Natural killer cell (primary cell): ENCODE measurements at places on chromosomes 11 and 22.

DNA sequence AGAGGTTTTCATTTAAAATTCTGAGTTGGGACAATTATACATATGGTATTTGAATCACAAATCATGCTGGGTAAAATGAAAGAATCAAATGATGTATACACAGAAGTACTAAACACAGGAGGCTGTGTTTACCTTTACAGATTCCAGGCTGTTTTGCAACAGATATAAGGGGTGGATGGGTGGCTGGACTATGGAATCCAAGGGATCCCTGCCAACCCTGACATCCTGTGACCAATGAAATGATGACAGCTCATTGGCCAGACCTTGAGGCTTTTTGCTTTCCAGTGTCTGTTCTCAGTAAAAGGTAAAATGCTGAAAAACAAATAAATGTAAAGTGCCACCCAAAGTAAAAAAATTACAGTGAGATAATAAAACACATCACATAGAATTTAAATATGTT lies 3.3 kb upstream of the DDI1 start:
- DNase-seq = no peak

DNA sequence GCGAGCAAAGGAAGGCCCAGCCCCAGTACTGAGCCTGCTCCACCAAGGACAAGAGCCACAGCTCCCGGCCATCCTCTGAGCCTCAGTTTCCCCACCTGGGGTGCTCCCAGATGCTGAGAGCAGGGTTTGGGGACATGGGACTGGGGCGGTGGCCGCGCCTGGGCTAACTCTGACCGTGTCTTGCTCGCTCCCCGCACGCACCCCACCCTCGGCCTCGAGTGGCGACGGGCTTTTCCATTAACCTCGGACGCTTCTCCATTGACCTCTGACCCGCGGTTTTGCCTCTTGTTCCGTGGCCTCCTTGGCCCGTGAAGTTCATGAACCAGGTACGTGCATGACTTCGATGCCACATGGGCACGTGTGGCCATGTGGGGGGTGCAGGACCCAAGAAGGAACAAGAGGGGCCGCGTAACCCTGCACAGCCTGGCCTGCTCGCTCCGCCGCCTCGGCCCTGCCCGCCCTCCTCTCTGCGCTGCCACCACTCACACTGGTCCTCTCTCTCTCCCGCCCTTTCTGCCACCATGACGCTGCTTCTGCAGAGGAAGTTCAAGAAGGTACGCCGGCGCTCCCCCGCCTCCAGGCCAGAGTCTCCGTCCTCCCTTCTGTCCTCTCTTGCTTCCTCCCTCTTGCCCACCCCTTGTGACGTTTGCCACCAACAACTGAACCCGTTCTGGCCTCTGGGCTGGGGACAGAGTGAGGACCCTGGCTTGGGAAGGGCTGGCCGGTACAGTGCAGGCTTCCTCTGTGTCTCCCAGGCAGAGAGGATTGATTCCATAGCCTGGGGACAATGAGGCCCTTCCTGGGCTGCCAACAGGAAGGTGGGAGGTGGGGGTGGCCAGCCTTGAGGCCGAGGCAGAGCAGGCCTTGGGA lies 6.9 kb downstream of the TNNT3 start:
- DNase-seq = no peak

DNA sequence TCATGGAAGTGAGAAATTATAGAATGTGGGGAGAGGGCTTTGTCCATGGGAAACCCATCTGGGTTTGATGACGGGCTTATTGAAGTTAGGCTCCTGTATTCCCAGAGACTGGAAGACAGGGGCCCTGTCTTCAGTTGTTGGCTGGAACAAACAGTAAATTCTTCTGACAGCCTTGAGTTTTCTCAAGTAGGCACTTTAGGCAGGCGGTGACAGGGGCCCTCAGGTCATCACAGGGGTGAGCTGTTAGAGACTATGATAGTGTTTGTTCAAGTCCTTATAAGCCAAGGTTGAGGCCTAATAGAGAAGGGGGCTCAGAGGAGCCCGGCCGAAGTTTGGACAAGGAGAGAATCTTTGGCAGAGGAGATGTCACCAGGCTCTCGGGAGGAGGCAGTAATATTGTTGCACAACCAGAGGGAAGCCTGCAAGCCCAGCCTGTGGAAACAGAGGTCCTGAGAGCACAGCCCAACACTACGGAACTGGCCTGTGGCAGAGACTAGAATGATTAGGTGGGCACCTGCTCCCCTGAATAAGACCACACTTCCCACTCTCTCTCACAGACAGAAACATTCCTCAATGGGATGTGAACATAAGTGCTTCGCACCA lies 20.2 kb upstream of the IL17RA start:
- no peak for DNase-seq

GRCh38 chr22:39525658-39525975 lies 5.3 kb downstream of the ATF4 start:
- no peak for DNase-seq

GRCh38 chr11:44777209-44778194 lies 50.7 kb downstream of the TSPAN18 start:
- DNase-seq = no peak

GRCh38 chr11:130192845-130193267 lies 33.3 kb downstream of the ST14 start:
- DNase-seq = no peak

- no peak for DNase-seq
Measured at GRCh38 chr11:129277198-129277843, 85.2 kb upstream of the ARHGAP32 start.

DNA sequence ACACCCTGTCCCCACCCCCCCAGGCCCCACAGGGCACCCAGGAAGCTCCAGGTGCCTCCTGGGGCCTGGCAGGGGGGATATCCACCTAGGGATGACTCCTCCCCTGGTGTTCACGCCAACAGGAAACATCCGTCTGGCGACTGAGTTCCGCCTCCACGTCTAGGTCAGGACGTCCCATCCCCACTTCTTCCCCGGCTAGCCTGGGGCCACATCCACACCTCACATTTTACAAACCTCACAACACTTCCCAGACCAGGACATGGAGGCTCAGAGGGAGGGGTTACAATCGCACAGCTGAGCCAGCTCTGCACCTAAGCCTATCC lies 21.0 kb downstream of the MAFF start:
- DNase-seq = no peak

DNA sequence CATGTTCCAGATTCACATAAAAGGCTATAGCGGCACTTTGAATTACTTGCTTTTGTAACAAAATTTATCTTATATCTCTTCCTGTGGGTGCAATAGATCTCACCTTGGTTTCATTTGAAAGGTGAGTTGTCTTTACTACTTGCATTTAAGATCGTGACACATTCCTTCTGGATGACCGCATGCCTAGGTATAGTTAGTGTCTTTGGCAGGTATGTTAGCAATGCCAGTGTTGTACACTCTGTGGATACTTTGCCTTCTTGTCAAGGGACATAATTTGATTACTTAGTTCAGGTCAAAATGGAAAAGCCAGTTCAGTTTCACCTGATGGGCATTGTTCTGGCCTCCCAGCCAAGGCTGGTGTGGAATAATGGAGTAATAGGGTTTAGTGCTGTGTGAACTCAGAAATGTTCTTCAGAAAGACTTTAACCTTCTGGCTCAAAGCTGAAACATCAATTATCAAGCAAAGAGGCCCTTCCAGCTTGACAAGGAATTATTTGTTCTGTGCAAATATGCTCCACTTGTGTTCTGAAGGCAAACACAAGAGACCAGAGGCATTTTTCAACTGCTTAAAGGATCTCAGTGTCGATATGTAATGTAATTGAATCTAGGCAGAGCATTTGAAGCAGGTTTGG lies 64.6 kb downstream of the AMOTL1 start:
- DNase-seq = no peak

GRCh38 chr22:36838119-36839030 lies 21.5 kb upstream of the PVALB start:
- DNase-seq = no peak

DNA sequence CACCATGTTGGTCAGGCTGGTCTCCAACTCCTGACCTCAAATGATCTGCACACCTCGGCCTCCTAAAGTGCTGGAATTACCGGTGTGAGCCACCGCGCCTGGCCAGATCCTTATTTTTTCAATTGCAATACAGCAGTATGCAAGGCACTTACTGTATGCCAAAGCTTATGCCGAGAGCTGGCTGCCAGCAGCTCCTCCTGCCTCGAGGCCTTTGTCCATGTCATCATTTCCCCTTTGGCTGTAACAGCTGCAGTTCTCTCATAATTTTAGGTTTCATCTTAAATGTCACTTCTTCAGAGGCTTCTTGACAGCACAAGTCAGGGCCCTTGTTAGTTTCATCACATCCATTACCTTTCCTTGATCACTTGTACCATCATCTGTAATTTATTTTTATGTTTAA lies 1.5 kb upstream of the SREBF2 start:
- no peak for DNase-seq

DNA sequence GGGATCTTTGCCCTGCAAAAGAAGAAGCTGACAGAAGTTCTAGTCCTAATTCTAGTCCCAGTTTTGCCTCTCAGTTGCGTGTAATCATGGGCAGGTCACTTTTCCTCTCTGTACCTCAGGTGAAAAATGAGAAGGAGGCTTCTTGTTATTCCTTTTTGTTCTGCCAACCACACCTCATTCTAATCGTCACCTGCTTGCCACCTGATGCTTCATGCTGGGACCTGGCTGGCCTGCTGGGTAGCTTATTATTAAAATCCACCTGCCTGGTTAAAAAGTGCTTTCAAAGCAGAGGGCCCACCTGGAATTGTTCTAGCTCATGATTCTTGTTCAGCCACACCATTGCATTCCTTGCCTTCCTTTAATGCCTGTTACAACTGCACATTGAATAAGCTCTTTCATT lies 8.4 kb upstream of the ALG8 start:
- no peak for DNase-seq

DNA sequence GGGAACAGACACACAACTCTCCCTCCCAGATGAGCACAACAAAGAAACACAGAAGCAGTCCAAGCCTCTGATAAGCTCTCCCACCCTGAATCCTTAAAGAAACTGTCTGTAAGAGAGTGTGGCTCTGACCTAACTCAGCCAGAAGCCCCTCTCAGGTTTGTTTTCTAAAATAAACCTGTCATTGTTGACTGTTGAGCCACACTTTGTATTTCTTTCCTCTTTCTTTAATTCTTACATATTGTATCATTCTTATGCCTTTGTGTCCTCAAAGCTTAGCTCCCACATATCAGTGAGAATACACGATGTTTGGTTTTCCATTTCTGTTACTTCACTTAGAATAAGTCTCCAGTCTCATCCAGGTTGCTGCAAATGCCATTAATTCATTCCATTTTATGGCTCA lies 7.8 kb upstream of the OR8D2 start:
- no peak for DNase-seq

DNA sequence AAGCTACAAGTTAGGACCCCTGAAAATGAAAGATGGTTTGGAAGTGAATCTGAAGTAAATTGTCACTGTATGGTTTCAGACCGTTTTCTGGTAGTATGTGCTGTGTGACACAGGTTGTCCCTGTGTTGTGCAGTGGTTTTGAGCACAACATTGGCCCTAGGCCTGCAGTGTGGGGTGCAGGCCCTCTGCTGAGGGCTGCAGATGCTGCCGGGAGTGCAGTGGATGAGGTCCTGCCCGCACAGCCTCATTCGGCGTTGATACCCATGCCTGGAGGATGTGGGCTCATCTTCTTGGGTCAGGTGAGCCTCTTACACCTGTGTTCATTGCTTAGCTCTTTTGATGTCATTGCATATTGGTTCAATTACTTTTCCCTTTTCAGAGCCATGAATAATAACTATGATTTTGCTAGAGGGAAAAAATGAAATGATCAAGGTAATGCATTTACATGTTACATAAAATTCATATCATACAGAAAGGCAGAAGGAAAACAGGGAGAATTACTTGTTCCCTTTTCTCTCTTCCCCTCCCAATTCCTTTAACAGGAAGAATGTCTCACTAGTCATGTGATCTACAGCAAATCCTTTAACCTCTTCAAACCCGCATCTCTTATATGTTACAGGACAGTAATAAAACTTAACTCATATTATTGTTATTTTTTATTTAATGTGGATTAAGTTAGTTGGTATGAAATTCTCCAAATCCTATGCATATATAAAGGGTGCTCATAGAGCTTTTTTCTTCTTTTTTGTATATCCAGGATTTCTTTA lies 48.7 kb downstream of the PTPRJ start:
- DNase-seq = no peak

- DNase-seq = no peak
Measured at GRCh38 chr11:108847298-108847990, 182.6 kb downstream of the DDX10 start.

GRCh38 chr11:118213201-118213600 lies 11.6 kb downstream of the JAML start:
- DNase-seq = no peak

DNA sequence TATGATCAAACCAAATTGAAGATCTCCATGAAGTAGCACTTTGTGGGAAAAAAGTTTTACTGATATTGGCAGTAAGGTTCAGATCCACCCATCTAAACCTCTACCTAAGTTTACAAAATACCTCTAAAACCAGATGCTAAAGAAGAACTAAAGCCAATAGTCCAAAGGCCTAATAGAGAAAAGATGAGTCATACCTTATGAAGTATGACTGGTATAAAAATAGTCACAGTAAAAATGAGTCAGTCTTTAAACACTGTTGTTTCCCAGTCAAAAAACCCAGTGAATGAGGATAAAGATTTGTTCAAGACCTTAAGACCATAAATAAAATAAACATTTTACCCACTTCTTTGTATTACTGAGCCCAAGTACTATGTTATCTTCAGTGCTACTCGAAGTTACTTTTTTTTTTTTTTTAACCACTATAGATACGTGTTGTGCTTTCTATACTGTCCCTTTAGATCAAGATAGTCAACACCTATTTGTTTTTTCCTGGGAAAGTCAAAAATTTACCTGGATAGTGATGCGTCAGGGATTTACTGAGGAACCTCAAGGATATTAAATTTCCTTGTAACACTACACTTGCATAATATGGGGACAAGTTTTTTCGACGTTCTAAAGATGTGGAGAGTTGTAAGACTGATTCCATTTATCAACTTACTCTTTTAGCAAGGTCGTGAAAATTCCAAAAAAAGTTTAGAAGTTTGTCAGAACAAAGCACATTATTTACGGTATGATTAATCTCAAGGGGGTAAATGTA lies 87.3 kb downstream of the CCDC73 start:
- no peak for DNase-seq

- no peak for DNase-seq
Measured at GRCh38 chr11:109133159-109133558, 288.8 kb upstream of the C11orf87 start.
